ENCODE measurements at places on chromosomes 3 and 15.

GRCh38 chr3:36707623-36708409 lies 56.5 kb downstream of the DCLK3 start:
- DNase-seq = peak; percentile 68

GRCh38 chr3:184259878-184260723 lies 1.3 kb downstream of the CAMK2N2 start:
- no peak for DNase-seq

DNA sequence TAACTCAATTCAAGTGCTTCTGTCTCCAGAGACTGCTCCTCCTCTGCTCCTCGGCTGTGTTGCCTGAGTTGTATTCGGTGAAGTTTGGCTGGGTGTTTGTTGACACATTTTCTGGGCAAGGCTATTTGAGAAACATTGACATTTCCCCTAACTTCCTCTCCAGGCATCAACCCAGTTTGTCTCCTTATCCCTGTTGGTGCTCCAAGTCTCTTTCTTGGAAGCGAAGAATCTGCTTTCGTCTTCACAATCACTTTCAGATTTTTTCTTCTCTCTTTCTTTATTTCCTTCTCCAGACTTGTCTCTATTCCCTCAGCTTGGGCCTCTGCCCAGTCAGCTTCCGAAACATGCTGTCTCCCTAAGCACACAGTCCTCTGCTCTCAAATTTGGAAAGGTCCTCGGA lies 84.7 kb downstream of the ETV5 start:
- no peak for DNase-seq

DNA sequence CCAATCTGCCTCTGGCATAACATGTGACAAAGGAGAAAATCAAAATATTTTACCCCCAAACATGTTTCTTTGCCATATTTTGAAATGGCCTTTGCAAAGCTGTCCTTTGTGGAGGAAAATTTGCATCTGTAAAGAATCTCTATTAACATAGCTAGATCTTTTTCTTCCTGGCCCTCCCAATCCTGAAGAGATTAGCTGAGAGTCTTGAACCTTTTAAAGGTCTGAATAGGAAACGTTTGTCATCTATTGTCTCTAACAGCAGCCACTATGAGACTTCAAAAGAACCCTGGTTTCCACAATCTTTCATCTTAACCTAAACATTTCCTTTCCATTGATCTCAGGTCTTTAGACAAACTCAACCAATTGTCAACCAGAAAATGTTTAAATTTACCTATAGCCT lies 520.9 kb upstream of the TGFBR2 start:
- DNase-seq = no peak

GRCh38 chr15:84747416-84748273 lies 747 bp upstream of the ZNF592 start:
- peak; percentile 12 for DNase-seq

DNA sequence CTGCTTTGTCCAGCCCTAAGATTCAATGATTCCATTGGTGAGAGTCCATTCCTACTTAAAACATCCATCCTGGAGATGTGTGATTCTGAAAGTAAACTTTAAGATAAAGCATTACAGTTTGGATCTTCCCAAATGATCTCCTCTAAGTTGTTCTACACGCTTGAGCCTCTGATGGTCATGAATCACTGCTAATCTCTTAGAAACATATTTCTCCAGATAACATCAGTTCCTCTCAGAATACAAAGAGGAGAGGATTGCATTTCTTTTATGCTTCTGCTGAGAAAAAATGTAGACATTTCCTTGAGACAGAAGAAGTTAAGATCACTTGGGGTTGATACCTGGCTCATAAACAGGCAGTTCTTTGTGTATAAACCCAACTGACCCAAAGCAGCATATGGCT lies 281.2 kb upstream of the DPH6 start:
- DNase-seq = no peak

- DNase-seq = peak; percentile 82
Measured at GRCh38 chr3:79297245-79297960, 470.4 kb downstream of the ROBO1 start.

GRCh38 chr3:11717768-11718636 lies 74.3 kb upstream of the VGLL4 start:
- no peak for DNase-seq

DNA sequence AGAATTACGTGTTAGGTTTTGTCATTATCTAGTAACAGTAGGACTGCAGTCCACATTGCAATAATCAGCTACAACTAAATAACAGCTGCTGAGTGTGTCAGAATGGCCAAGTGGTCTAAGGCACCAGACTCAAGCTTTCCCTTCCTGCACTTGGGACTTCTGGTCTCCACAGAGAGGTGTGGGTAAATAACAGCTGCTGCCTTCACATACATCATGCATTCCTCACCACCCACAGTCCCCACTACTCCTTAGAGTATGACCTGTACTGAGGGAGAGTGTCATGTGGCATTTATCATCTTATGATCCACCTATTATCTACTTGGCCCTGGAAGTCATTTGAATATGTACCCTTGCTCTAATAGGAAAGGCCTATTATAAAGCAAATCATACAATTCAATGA lies 22.2 kb upstream of the ZMAT3 start:
- no peak for DNase-seq

DNA sequence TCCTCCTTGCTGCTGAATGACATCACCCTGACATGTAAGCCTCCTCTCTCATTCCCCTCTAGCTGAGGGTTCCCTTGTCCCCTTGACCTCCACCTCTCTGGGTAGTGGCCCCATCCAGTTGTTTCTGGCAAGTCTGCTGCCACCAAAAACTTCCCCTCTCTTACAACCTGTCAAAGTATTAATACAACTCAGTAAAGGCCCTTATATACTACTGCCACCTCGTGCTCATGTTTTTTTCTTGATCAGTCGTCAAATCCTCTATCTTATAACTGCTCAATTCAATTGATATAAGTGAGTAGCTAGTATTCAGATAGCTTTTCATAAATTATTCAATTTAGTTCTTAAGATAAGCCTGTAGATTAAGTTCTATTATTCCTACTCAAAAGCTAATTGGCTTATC lies 249.6 kb downstream of the MBNL1 start:
- no peak for DNase-seq

GRCh38 chr3:81951636-81952035 lies 190.2 kb upstream of the GBE1 start:
- no peak for DNase-seq

DNA sequence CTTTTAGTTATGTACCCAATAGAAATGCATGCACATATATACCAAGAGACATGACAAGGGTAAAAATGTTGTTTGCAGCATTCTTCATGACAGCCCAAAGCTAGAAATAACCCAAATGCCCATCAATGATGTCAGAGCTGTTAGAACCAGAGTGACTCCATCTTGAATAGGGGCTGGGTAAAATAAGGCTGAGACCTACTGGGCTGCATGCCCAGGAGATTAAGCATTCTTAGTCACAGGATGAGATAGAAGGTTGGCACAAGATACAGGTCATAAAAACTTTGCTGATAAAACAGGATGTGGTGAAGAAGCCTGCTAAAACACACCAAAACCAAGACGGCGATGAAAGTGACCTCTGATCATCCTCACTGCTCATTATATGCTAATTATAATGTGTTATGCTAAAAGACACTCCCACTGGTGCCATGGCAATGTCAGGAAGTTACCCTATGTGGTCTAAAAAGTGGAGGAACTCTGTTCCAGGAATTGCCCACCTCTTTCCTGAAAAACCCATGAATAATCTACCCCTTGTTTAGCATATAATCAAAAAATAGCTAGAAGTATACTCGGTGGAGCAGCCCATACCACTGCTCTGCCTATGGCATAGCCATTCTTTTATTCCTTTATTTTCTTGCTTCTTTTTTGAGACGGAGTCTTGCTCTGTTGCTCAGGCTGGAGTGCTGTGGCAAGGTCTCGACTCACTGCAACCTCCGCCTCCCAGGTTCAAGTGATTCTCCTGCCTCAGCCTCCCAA lies 32.9 kb downstream of the ZBTB11 start:
- peak; percentile 57 for DNase-seq

DNA sequence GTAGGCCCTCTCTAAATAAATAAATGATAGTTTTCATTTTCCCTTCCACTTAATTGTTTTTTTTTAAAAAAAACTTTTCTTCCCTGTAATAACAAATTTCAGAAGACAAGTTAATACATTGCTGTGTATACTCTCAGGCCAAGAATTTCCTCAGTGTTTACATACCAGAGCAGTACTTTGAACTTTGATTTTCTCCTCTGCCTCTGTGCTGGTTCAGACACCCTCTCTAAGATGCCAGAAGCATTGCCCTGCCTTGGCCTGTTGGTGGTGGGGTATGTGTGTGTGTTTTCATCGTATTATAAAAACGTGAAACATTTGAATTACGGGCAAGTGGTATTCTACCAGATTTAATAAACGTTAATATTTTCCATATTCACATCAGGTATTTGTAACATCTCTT lies 70.1 kb downstream of the SMAD3 start:
- DNase-seq = no peak

- no peak for DNase-seq
Measured at GRCh38 chr3:129184396-129184657, 631 bp upstream of the CNBP start.

- DNase-seq = peak; percentile 44
Measured at GRCh38 chr3:112751564-112752512, 94.8 kb downstream of the CD200R1L start.

DNA sequence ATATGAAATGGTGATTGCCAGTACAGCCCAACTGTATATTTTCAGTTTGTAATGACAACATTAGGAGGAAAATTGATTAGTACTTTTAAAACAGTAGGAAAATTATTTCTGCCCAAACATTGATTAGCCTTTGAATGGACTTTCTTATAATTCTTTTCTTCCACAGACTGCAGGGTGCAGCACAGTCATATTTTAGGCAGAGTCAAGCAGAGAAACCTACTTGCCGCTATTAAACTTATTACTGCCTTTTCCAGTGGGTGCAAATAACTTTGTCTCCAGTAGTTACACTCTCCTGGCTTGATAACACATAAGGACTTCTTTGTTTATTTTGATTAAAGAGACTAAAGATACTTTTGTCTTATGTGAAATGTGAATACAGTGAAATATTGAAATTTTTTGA lies 85.4 kb downstream of the PPM1L start:
- DNase-seq = no peak

DNA sequence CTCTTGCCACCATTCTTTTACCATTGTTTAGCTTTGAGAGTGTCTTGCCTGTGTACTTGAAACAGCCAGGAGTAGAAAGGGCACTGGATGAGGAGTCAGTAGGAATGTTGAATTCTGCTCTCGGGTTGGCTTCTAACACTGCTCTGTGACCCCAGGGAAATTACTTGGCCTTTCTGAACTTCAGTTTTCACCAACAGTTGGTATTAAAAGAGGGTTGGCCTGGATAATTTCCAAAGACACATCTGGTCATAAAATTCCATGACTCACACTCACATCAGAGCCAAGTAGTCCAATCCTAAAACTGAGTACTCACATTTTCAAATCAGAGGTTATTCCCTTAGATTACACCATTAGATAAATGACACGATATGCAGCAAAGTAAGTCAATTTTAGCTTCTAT lies 141.6 kb downstream of the ECT2 start:
- DNase-seq = no peak

GRCh38 chr3:46538803-46539442 lies 27.2 kb downstream of the LRRC2 start:
- DNase-seq = no peak

GRCh38 chr3:30548600-30548999 lies 57.8 kb upstream of the TGFBR2 start:
- no peak for DNase-seq

DNA sequence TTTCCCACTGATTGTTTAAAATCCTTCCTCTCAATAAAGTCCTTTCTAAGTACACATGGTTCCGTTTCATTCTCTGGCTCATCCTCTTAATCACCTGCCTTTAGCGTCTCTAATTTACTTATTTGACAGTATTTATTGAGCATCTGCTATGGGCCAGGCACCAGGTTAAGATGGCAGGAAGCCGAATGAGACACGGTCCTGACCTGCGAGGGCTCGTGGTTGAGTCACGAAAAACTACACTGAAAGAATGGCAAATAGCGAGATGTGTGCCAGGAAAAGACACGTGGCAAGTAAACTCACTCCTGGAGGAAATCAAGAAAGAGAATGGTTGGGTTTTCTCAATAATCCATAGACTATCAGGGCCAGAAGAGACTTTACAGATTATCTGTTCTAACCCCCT lies 60.9 kb downstream of the HES1 start:
- peak; percentile 22 for DNase-seq

- no peak for DNase-seq
Measured at GRCh38 chr3:191873736-191874135, 412.8 kb downstream of the PYDC2 start.

DNA sequence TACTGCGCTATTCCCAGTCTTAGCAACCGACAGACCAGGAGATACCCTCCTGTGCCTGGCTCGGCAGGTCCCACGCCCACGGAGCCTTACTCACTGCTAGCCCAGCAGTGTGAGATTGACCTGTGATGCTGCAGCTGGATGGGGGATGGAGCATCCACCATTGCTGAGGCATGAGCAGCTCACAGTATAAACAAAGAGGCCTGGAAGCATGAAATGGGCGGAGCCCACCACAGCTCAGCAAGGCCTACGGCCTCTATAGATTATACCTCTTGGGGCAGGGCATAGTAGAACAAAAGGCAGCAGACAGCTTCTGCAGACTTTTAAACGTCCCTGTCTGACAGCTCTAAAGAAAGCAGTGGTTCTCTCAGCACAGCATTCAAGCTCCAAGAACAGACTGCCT lies 160.3 kb downstream of the ANXA2 start:
- no peak for DNase-seq

- DNase-seq = no peak
Measured at GRCh38 chr15:48557335-48557734, 88.2 kb downstream of the FBN1 start.

DNA sequence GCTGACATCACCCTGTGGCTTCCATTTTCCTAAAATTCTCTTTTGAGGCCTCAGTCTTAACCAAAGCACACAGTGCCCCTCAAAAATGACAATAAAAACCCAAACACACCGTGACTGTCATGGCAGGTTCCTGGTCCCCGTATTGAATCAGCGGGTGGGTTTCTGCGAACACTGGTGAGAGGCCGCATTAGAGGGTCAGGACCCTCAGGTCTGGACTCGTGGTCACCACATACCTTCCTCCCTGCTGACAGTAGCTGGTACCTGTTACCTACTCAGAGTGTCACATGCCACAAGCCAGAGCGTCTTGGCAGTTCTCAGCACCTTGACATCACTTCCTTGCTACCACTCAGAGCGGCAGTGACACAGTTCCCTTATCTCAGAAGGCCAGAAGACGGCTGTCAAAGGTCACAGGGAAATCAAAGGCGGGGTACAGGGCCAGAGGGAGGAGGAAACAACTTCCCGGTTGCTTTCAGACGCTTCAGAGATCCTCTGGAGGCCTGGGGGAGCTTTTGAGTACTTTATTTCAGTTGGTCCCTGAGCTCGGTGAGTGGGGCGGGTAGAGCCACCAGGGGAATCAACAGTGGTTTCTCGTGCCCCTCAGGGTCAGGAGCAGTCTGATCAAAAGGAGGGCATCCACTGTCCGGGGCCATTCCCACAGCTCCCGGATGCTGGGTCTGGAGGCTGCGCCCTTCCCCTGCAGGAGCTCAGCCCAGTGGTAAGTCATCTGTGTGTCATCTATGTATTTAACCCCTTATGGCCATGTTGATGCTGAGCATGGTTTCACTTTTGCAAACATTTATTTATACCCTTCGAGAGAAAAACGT lies at the start of the genes CCR5AS and CCRL2:
TSS of gene CCR5AS (minus strand) at position 279 of the 824 bp plus-strand sequence.
TSS of gene CCRL2 (plus strand) at position 472 of the 824 bp plus-strand sequence. CDS start 821 bp downstream, outside the sequence.
- no peak for DNase-seq

GRCh38 chr3:106590216-106590615 lies 721.4 kb upstream of the CBLB start:
- DNase-seq = no peak

- DNase-seq = no peak
Measured at GRCh38 chr3:14179114-14179465, 473 bp downstream of the LSM3 start.

GRCh38 chr3:115042351-115042750 lies 104.7 kb downstream of the ZBTB20 start:
- DNase-seq = no peak

GRCh38 chr3:155641956-155642355 lies 102.9 kb downstream of the PLCH1 start:
- no peak for DNase-seq
